ENCODE measurements at places on chromosomes 2 and 18.

DNA sequence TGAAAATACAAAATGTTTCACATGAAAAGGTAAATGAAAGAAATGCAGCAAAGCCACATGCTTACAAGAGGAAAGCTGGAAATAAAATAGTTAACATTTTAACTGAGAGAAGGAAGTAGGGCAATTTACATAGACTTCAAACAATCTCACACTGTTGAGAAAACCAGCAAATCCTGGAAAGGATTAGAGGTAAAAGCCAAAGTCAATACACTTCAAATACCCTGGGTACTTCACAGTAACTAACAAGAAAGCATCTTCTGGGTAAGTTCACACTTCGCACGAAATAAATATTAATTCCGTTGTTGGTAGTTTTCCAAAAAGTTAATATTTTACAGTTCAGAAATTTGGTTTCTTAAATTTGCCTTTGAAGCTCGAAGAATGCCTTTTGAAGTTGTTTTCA lies 3.5 kb upstream of the ERICH2 start:
- DNase-seq = no peak

DNA sequence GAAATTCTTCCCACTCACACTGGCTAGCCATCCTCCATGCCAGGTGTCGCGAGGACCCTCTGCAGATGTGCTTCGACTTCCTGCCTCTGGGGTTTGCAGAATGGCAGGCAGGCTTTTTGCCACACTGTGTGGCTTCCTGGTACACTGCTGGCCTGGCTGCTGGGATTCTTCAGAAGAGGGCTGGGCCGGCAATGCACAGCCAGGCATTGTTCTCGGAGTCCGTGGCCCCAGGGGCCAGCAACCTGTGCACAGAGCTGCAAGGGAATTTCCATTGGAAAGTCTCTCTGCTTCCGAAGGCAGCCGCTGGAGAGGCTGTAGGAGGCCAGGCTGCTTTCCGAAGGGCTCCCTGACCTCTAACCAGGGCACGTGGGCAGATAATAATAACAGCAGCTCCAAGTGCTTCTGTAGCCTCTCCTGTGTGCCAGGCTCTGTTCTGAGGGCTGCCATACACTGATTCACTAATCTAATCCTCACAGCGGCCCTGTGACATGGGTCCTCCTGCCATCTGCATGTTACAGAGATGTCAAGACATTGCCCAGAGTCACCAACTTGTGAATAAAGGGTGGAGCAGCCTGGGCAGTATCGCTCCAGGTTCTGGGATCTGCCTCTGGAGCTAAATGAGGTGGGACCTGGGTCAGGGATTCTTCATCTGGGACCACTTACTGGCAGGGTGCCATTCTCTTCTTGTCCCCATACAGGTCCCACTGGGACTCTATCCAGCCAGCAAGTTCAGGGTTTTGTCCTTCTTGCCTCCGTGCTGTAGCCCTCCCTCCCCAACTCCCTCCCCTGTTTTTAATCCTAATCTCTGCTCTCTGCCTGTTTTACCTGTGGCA lies 5.0 kb downstream of the LDLRAD4 start:
- DNase-seq = no peak

- DNase-seq = peak; percentile 78
Observed at GRCh38 chr2:1605102-1606045, 138.9 kb downstream of the PXDN start.

- DNase-seq = peak; percentile 28
Observed at GRCh38 chr2:173656086-173656485, 301.4 kb downstream of the CDCA7 start.

GRCh38 chr2:119294671-119295070 lies 71.0 kb downstream of the STEAP3 start:
- no peak for DNase-seq

DNA sequence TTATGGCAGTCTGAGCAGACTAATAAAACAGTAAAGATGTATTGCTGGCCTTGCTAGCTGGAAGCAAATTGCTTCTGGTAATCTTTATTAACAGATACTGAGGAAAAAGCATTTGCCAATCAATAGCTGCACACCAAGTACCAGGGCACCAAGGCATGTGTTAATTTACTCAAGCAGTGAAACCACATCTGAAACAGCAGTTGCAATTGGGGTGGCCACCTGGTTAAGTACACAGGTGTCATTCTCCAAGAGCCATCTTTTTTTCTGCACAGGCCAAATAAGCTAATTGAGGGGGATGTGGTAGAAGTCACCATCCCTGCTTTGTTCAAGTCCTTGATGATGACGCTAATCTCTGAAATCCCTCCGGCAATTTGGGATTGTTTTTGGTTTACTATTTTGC lies 8.6 kb upstream of the SEH1L start:
- no peak for DNase-seq
